ENCODE measurements at places on chromosomes 2 and 18. TPM values are rescaled to one million over a fixed set of nuclear protein-coding genes. Genes with fewer than 3 reads are reported as not detected.
A peak's percentile ranks its signal among the peaks of the same experiment; 100 is the strongest.

The NEU4 gene
- total RNA-seq: not detected

The SLC16A14 gene
- 15.8 TPM for total RNA-seq

The POLR1A gene
- 8.0 TPM for total RNA-seq

- H3K27me3 ChIP-seq: no peaks in the 10 kb centered on the region
- DNase-seq: peak; percentile 62
- no peaks in the 10 kb centered on the region for H3K36me3 ChIP-seq
These were observed 4.1 kb upstream of the ITPRIPL1 start for GRCh38 chr2:96320728-96321622.

- peaks cover 4% of the 10 kb centered on the region for H3K36me3 ChIP-seq
- H3K27ac ChIP-seq: peak overlapping the region; percentile 99
- peak overlapping the region; percentile 79 for H3K4me3 ChIP-seq
These were observed 15.9 kb downstream of the C2orf74 start for GRCh38 chr2:61177727-61178549.

DNA sequence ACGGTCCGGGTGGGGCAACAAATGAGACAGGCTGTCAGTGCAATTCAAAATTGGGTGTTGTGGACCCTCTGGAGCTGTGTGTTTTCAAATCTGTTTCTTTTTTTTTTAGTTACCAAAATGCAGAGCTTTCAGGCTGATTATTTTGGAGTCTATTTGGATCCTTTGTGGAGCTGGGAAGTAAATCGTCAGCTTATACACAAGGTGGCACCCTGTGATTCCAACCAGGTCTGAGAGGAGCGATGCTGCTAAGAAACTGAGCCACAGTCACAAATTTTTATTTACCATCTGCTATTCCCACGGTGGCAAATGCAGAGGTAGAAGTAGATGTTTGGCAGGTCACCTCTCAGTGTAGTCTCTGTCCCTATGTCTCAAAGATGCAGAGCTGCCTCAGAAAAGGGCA lies 3.8 kb upstream of the EPC2 start:
- DNase-seq: no peak
- H3K4me3 ChIP-seq: no peak overlapping the region
- H3K4me1 ChIP-seq: no peaks in the 10 kb centered on the region

The MYCN gene
- total RNA-seq: not detected

DNA sequence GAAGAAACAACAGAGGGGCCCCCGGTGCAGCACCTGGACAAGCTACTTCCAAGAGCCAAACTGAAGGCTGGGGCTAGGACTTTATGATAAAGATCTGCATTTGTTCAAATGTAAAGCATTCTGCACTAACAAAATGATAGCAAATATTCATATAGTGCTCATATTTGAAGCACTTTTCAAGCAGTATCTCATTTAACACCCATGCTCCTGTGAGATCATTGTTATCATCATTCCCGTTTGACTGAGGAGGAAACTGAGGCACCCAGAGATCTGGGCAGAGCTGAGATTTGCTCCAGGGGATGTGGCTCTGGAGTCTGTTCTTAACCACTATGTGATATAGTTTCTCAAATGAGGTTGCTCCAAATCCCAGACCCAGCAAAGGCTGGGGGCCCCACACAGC lies 9.8 kb downstream of the KCTD1 start:
- DNase-seq: no peak
- H3K27ac ChIP-seq: no peak overlapping the region
- no peaks in the 10 kb centered on the region for H3K36me3 ChIP-seq
- no peaks in the 10 kb centered on the region for H3K4me1 ChIP-seq

The CSRNP3 gene
- total RNA-seq: 2.8 TPM

- H3K27me3 ChIP-seq: no peaks in the 10 kb centered on the region
- DNase-seq: no peak
- no peaks in the 10 kb centered on the region for H3K4me1 ChIP-seq
These were observed 25.8 kb downstream of the LDAH start for GRCh38 chr2:20797096-20797495.

GRCh38 chr2:73235315-73236028 lies 1.4 kb downstream of the CCT7 start:
- peaks cover 5% of the 10 kb centered on the region for H3K4me1 ChIP-seq
- no peak overlapping the region for H3K27ac ChIP-seq
- H3K4me3 ChIP-seq: peak overlapping the region; percentile 85
- peaks cover 15% of the 10 kb centered on the region for H3K36me3 ChIP-seq
- no peak for DNase-seq

DNA sequence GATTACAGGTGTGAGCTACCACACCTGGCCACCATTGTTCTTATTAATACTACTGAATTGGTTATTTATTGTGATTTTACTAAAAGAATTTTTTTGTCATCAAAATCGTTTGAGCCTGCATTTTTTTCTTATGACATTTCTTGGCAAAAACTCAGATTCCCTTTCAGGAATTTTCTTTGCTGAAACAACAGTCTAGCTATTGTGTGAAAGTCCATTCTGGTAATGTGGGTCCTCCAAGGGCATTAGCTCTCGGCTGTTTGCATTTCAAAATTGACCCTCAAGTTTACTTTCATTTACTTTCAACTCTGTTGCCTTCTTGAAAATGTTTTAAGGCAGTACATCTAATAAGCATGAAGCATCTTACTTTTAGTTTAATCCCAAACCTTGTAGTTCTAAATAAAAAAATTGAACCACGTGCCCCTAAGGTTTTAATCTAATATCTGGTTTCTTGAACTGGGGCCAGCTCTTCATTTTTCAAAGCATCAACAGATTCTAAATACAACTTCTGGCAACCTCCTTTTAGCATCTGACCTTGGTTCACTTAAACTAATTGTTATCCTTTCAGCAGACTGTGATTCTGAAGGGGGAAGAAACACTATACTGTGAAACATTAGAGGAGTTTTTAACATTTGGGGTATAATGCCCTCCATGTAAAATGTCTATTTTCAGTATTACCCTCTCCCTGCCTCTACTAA lies 325.2 kb upstream of the RAB12 start:
- no peaks in the 10 kb centered on the region for H3K27me3 ChIP-seq
- no peak for DNase-seq
- no peak overlapping the region for H3K27ac ChIP-seq
- no peaks in the 10 kb centered on the region for H3K36me3 ChIP-seq

The ACKR3 gene
- 75.6 TPM for total RNA-seq

The THUMPD2 gene
- total RNA-seq: 13.0 TPM

The CDH7 gene
- total RNA-seq: not detected

DNA sequence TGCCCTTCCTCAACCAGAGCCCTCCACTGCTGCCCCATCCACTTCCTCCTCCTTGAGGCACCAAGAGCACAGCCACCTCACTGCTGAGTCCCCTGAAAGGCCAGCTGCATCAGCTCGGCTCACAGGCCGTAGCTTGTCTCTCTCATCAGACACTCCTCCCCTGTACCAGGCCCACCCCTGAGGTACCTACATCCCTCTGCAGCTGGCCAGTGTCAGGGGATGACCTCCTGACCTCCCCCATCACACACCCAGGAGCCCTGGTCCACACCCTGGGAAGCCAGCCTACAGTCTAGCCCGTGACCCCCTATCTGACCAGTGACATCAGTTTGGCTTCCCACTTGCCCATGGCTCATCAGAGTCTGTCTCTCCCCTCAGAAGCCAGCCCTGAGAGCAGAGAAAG lies 205.6 kb downstream of the TNS1 start:
- no peak for DNase-seq
- H3K27ac ChIP-seq: peak overlapping the region; percentile 73
- H3K4me1 ChIP-seq: no peaks in the 10 kb centered on the region
- peaks cover 31% of the 10 kb centered on the region for H3K36me3 ChIP-seq

DNA sequence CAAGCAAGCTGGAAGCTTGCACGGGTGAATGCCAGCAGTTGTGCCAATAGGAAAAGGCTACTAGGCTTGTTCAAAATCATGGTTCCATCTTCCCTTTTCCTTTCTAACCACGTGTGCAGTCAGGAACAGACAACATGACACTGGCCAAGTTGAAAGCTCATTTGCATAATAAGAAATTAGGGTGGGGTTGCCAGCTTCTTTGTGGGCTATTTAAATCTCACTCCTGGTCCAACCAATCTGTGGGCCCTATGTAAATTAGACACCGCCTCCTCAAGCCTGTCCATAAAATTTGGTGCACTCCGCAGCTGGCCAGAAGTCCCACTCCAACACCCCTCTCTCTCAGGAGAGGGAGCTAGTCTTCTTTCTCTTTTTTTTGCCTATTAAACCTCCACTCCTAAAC lies 1948.4 kb upstream of the PIK3C3 start:
- no peaks in the 10 kb centered on the region for H3K4me1 ChIP-seq
- H3K27me3 ChIP-seq: no peaks in the 10 kb centered on the region
- DNase-seq: no peak
- H3K4me3 ChIP-seq: no peak overlapping the region

All from ascending aorta (tissue), 2 donors.